ENCODE measurements at places on chromosomes 11 and 22. TPM values are rescaled to one million over a fixed set of nuclear protein-coding genes. Genes with fewer than 3 reads are reported as not detected.

DNA sequence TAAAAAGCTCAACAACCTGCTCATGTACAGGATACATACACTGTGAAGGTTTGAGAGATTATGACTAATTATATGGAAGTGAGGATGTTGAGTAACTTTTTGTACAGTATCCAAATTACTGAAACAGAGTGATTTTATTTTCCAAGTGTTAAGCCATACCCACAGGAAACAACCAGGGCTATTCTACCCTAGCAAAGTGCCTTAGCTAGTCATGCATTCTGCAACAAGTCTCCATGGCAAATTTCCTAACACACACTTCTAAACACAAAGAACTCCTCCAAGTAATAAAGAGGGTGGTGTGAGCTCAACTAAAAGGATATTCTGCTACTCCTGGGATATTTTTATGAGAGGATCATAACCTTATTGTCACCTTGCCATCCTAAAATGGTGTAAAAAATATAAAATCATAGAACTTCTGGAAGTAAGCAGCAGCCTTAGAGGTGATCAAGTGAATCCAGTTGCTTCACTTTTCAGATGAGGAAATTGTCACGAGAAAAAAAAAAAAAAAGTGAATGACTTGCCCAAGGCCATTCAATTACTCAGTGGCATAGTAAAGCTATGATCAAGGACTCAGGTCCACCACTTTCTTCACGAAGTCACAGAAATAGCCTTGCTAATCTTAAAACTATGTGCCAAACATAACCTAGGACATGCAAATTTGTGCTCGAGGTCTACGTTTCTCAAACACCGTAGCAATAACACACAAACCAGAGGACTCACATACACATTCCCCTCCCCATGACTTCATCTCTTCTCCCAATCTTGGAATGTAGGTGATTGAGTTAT is 4.2 kb downstream of the LGR4 start:
- DNase-seq, result no peak

DNA sequence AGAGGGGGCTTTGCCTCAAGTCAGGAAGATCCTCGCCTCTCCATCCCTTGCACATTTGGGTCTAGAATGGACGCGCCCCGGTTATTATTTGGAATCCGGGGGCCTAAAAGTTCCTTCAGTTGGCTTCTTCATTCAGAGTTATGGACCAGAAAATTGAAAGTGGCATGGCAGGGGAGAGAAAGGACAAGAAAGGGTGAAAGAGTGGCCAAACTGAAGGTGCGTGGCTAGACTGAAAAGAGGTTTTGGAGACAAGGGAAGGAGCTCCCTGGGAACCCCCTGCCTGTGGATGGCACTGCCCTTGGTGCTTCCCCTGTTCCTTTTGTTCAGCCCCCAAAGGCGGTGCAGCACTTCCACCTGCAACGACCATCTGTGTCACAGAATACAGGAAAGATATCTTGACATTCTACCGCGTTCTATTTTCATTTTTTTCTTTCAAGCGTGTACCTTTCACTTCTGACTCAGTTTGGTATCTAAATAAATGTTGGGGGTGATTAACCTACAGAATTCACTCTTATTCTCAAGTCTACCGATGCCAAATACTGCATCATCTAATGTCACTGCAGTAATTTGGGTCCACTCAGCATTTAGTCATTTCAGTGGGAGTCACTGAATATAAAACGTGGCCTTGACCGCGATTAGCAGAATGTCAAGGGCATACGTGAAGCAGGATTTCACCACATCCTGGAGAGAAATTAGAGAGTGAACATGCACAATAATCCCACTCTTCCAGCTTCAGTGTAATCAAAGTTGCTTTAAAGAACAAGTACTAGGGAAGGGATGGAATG is 88.1 kb upstream of the ARHGAP32 start:
- peak; percentile 32 for DNase-seq

GRCh38 chr11:130457623-130458409 is 9.4 kb downstream of the ADAMTS15 start:
- no peak for DNase-seq

- no peak for DNase-seq
These were observed 349.9 kb downstream of the CADM1 start for GRCh38 chr11:115154355-115154736.

- no peak for DNase-seq
These were observed 8.0 kb downstream of the APLP2 start for GRCh38 chr11:130077671-130078070.

Gene PANX3
- total RNA-seq, result not detected

GRCh38 chr11:99240192-99241030 is 219.7 kb downstream of the CNTN5 start:
- DNase-seq, result no peak

GRCh38 chr11:5339771-5340322 is 3.5 kb downstream of the OR51B5 start:
- DNase-seq, result no peak

DNA sequence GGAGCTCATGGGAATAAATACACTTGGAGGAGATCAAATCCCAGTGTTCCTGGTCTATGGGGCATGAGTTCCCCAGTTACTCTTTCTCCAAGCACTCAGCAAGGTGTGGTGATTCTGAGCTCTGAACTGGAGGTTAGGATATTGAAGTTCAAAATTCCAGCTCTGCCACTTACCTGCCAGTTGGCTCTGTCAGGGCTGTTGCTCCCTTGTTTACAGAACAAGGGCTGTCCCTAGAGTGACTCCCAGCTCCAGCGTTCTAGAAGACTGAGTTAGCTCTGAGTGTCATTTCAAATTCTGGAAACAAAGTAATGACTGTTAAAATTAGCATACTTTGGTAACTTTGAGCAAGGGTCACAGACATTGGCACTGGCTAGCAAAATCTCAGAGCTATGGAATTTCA is 69.7 kb upstream of the ZBED5 start:
- no peak for DNase-seq

Gene APBB1
- 69.2 TPM for total RNA-seq

GRCh38 chr11:128210148-128210940 is 377.0 kb downstream of the ETS1 start:
- DNase-seq, result no peak
